Adipocyte (in vitro differentiated cells): ENCODE measurements at places on chromosomes 7 and 10.

DNA sequence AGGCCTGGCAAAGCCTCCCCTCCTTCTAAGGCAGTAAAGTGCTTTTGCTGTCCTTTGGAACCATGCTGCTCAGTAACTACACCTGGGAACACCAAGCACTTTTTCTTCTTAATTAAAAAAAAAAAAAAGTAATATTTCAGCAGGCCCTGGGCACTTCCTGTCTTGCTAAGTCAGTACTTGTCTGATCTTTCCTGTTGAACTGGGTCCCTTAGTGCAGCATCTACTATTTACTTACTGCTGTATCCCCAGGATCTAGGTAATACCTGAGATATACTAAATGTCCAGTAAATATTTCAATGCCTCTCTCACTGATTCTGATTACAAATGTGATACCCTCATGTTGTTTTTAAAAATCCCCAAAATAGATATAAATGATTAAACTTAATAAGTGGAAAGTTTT, 77.4 kb downstream of the PPP1R3C start:
- no peak for DNase-seq

DNA sequence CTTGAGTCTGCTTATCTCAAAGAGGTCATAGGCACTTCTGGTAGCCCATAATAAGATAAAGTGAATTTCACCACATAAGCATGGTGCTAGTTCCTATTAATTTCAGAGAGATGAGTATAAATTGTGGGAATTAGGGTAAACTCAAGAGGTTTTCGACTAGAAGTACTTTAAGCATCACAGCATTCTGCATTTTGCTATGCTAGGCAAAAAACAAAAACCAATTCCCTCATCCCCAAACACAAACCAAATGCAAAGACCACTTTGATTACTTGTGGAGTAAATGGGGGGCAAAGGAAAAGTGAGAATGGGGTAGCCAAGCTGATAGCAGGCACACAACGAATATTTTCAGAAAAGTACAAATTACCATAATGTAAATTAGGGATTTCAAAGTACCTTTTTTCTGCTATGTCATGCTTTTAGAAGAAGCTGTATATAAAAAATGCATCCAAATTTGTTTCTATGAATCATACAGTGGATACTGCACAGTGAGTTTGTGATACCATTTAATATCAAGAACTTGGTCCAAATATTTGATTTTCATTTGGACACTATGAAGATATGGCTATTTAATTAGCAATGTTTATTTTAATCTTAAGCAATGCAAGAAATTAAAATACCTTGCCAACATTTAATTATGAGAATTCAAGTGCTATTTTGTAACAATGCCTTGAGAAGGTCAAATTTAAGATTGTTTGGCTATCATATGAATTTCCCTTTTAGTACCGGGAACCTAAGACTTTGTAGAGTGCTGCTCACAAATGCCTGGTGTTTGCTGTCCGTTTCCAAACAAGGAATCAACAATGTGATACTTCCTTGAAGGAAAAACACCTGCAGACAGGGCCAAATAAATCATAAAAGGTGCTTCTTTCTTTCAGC, 455.5 kb downstream of the PHTF2 start:
- DNase-seq: no peak

DNA sequence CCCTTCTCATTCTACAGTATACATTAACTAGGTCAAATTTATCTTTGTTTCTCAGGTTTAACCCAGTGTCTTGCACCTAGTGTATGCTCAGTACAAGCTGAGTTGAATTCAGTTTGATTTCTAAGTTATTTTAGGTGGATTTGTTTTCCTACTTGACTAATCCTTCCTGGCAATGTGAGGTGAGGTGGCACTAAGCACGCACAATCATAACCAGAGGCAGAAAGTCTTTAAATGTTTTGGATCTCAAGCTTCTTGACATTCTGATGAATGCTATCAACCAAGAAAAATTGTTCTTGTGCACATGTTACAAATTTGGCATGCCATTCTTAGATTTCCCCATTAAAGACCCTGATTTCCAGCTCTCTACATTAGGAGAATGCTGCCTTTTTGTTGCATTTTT, 3.2 kb downstream of the BZW2 start:
- peak; percentile 46 for DNase-seq

- DNase-seq: no peak
Observed at GRCh38 chr7:33646891-33647391, 258.4 kb upstream of the BMPER start.

GRCh38 chr10:43084812-43085211, 7.9 kb downstream of the RET start:
- DNase-seq: no peak

- no peak for DNase-seq
Observed at GRCh38 chr10:71344993-71345480, 26.0 kb downstream of the SLC29A3 start.

DNA sequence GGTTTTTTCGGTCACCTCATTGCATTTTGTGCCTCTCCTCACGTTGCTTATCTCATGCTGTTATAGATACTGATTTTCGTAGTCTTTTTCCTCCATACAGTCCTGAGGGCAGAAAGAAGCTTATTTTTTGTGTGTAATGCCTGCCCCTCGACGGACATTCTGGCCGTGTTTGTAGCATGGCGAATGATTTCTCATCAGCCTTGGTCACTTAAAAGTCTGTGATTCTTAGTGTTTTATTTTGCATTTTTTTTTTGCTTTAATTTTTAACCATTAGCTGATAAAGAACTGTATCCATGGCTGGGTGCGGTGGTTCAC, 469 bp upstream of the NOC3L start:
- DNase-seq: no peak

DNA sequence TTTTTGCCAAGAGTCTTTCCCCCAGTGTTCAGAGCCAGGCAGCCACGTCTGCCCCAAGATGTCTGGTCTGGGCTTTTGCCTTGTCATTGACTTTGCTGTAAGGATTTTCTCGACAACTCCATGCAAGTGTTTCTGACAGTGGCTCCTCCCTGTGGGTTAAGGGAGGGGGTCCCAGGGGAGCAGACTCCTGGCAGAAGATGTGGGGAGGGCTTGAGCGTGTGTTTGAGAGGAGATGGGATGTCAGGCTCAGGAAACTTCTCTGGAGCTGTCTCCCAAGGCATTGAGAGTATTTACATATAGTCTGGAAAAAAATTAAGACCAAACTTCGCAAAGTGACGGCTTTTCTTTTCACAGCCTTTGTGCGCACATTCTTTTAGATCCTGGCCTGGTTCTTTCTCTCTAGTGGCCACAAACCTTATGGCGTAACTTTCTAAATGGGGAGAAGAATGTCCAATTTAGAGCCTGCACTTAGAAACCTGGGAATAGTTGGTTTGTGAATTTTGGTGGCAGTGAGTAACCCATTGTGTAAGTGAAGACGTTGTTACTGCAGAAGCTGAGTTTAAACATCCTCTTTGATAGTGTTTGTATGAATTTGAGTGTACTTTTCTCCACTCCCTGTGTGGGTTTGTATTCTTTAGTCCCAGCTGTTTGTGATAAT, 201.5 kb downstream of the LRMDA start:
- DNase-seq: no peak

DNA sequence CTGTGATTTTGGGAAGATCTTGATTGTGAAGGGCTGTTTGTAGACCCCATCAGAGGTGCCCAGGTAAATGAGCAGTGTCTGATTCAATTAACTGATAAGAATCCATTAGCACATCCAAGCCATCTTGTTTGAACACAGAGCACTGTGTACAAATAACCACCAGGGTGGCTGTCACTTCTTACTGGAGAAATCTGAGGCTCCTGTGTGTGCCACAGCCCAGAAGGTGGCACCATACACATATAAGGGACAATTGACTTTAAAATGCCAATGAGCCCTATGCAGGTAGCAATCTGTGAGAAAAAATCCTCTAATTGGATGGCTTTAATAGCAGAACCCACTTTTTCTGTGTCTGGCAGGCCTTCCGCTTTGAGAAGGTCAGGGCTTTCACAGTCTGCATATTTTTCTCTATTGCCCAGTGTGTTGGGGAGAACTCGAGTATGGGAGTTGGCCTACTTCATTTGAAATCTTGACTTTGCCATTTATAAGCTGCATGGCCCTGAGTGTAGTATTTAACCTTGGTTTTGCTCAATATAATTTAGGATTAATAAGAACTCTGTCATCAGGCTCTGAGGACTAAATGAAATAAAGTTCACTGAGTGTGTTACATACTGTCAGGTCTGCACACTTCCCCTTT, 517.4 kb downstream of the CCSER2 start:
- DNase-seq: no peak

GRCh38 chr10:53003094-53003493, 230.5 kb upstream of the MBL2 start:
- DNase-seq: no peak

DNA sequence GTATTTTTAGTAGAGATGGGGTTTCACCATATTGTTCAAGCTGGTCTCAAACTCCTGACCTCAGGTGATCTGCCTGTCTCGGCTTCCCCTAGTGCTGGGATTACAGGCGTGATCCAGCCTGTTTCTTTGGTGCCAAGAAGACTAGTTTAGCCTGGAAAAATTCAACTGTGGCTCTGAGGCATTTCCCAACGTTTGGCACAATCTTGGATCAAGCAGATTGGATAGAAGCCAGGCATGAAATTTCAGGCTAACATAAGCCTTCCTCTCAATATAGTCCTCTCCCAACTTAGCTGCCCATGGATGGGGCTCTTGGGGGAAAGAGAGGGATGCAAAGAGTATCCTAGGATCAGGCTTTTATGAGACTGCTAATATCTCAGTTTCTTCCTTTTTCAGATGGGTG, 53.8 kb downstream of the APBB1IP start:
- DNase-seq: peak; percentile 37

- no peak for DNase-seq
Observed at GRCh38 chr7:153943457-153943856, 108.7 kb upstream of the DPP6 start.

- DNase-seq: no peak
Observed at GRCh38 chr7:82273886-82274285, 169.7 kb downstream of the CACNA2D1 start.

- DNase-seq: no peak
Observed at GRCh38 chr10:35612385-35613106, 7.4 kb downstream of the GJD4 start.

- peak; percentile 30 for DNase-seq
Observed at GRCh38 chr10:52771534-52772445, 794 bp downstream of the MBL2 start.

GRCh38 chr10:125203186-125203800, 42.9 kb upstream of the CTBP2 start:
- no peak for DNase-seq

- DNase-seq: no peak
Observed at GRCh38 chr7:154371424-154371823, 319.2 kb downstream of the DPP6 start.

GRCh38 chr10:4656576-4657194, 169.3 kb upstream of the AKR1E2 start:
- DNase-seq: peak; percentile 89

- DNase-seq: peak; percentile 26
Observed at GRCh38 chr10:97518301-97519043, 19.7 kb downstream of the UBTD1 start.

GRCh38 chr7:151676759-151677158, 157.1 kb upstream of the RHEB start:
- no peak for DNase-seq

- no peak for DNase-seq
Observed at GRCh38 chr10:123633106-123633505, 33.0 kb upstream of the GPR26 start.

GRCh38 chr10:30536578-30536977, 93.0 kb downstream of the LYZL2 start:
- no peak for DNase-seq

DNA sequence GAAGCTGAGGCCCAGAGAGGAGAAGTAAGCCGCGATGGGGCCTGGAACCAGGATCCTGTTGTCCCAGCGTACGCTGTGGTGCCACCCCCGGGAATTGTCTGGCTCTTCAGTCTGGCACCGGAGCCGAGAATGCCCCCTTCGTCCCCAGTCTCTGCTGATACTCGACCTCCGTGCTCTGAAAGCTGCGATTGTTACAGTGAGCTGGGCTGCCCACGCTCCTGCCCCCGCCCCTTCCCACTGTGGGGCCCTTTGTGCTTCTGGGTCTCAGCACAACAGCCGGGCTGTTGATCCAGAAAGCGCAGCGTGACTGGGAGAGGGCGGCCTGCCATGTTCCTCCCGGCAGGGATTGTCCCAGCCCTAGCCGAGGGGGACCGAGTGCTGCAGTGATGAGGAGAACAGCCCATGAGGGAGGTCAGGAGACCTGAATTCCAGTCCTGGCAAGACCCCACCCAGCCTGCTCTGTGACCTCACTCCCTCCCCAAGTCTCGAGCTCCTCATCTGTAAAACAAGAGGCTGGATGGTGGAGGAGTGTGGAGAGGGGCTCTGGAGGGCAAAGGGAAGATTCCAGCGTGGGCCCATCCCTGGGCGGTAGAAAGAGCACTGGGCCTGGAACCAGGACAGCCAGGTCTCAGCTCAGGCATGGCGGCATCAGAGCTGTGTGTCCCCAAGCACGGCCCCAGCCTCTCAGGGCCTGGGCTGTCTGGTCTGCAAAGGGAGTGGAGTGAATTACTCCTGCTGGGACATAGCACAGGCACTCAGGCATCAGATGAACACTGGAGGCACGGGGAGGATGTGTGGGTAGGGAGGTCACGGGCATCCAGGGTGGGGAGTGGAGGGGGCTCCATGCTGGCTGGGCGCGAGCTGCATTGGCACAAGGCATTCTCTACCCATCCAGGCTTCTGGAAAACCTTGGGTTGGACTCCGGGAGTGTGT, 43.6 kb downstream of the TSPAN15 start:
- no peak for DNase-seq

GRCh38 chr10:62268027-62268398, 631 bp downstream of the RTKN2 start:
- DNase-seq: no peak

DNA sequence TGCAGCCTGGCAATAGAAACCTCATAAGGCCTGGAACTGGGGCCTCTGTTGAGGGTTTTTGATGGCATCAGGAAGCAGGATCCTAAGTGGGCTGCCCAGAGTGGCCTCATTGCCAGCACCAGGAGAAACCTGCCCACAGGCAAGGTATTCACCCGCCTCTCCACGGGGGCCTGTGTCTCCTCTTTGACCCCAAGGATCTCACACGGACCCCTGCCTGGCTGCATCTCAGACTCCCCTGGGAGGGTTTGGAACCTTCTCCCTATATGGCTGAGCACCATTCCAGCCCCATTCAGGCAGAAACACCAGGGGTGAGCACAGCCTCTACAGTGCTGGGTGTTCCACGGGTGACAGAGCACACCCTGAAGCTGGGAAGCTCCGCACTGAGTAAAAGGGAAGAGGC, 14.6 kb upstream of the C10orf71 start:
- DNase-seq: no peak

- no peak for DNase-seq
Observed at GRCh38 chr7:47180516-47180826, 401.4 kb downstream of the TNS3 start.

- no peak for DNase-seq
Observed at GRCh38 chr7:77407906-77408305, 8.2 kb downstream of the GSAP start.

DNA sequence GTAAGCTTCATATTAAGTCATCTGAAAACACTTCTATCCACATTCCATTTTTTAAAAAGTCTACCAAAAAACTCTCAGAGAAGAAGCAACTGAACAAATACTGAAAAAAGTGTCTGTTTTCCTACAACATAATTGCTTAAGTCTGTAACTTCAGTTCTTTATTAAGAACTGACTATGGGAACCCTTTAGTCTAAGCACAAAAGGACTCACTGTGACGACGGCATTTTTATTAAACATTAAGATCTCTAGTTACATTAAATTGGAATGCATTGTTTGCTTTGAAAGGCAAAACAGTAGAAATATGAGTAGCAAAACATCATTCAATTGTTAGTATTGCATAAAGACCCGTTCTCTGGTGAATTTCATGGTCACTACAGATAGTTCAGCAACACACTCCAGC, 5.8 kb upstream of the FAM3C start:
- DNase-seq: peak; percentile 68

GRCh38 chr7:102049765-102050164, 232.3 kb downstream of the CUX1 start:
- no peak for DNase-seq
